Stimulated activated CD8-positive, alpha-beta memory T cell treated with anti-CD3 and anti-CD28 coated beads, Interleukin-4, amount 100 ng/mL, for 1 hour (primary cell): ENCODE measurements at places on chromosomes 5 and 9.

DNA sequence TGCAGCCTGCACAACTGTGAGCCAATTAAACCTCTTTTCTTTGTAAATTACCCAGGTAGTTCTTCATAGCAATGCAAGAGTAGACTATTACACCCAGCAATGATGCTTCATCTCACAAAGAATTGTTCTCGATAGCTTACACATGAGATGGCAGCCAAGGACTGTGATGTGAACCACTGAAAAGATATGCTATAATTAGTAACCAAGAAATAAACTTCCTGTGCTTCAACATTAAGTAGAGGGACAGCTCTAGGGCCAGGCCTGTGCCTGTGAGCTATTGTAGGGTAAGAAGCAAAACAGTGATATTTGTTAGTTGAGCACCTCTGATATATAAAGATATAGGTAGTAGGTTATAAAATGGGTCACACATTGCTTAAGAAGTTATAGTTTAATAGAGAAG is 41.8 kb upstream of the DPYSL3 start:
- DNase-seq: no peak

GRCh38 chr5:135063511-135064234 is 29.6 kb upstream of the PITX1 start:
- DNase-seq: no peak

DNA sequence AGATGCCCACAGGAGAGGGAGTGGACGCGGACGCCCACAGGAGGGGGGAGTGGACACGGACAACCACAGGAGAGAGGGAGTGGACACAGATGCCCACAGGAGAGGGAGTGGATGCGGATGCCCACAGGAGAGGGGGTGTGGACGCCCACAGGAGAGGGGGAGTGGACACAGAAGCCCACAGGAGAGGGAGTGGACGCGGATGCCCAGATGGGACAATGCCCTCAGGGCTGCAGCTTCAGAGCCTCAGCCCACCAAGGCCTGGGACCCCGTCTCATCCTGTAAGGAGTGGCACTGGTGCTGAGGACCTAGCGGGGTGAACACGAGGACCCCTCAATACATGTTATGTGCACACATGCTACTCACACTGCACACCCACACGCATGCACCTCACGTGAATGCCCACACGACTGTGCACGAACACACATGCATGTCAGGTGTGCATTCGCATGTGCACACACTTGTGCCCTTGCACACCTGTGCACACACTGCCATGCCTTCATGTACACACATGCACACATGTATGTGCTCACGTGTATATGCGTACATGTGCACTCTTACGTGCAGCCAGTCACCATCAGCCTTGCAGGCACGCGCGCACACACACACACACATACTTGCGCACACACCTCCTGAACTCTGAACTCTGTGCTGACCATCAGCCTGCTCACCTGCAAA is 34.8 kb downstream of the SLC6A18 start:
- DNase-seq: no peak

GRCh38 chr5:155466851-155467250 is 453.3 kb downstream of the KIF4B start:
- DNase-seq: no peak
